ENCODE measurements at places on chromosomes 7 and 10.

DNA sequence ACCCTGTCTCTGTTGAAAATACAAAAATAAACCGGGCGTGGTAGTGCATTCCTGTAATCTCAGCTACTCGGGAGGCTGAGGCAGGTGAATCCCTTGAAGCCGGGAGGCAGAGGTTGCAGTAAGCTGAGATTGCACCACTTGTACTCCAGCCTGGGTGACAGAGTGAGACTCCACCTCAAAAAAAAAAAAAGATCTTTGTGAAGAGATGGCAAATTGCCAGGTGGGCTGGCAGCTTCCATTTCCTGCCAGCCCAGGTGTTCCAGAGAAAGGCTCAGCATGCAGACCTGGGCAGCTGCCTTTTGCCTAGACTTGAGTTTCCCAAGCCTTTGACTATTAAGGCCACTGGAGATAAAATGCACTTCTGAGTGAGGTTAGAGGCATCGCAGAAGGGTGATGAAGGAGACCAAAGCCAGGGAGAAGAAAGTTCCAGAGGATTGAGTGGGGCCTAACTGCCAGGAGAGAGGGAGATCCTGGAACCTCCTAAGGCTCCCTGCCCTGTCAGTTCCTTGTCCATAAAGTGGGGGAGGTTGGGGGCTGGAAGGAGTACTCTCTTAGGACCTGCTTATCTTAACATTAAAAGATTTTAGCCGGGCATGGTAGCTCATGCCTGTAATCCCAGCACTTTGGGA is 10.0 kb upstream of the DDIT4 start:
- no peak for DNase-seq

- DNase-seq: no peak
Measured at GRCh38 chr10:124738441-124738840, 5.7 kb downstream of the FAM53B start.

- DNase-seq: no peak
Measured at GRCh38 chr7:7681191-7681935, 37.0 kb downstream of the RPA3 start.

DNA sequence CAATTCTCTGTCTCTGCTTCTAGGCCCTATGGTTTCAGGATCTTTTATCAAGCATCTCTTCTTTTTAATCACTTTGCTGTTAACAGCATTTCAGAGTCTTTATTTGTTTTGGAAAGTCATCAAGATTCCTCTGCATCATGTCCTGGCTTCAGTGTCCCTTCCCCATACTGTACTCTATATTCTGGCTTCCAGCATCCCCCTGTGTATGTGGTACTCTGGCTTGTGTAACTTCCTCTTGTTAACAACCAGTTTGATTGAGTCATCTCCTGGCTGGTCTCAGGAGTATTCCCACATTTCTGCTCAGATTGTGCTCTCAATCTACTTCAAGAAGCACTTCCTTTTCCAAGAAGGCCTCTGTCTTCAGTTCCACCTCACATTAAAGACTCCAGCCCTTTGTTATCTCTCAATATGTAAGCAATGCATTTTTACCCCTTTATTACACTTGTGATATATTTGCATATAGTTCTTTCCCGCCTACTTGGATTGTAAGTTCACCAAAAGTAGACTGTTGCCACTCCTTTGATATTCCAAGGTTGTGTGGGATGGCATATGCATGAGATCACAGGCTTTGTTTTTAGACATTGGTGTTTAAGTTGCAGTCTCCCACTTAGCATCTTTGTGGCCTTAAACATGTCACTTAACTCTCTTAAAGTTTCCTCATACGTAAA is 15.1 kb upstream of the ATE1 start:
- no peak for DNase-seq

- DNase-seq: no peak
Measured at GRCh38 chr7:116966601-116967000, 13.3 kb downstream of the ST7 start.

GRCh38 chr7:125122173-125122572 is 192.5 kb upstream of the POT1 start:
- DNase-seq: no peak

DNA sequence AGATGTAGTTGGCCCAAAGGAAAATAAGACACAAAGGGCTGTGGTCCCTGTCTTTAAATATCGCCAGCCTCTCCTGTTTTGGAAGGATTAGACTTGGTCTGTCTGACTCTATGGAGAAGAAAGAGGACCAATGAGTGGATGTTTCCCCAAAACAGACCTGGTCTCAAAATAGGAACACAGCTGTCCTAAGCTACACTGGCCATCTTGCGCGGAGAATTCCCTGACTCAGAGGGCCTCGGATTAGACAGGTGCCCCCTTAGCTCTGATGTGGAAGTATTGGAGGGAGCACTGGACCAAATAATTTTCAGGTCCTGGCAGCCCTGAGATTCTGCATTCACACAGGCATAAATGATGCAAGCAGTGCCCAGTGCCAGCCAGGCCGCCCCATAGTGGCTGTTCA is 56.1 kb downstream of the CHST15 start:
- DNase-seq: no peak

DNA sequence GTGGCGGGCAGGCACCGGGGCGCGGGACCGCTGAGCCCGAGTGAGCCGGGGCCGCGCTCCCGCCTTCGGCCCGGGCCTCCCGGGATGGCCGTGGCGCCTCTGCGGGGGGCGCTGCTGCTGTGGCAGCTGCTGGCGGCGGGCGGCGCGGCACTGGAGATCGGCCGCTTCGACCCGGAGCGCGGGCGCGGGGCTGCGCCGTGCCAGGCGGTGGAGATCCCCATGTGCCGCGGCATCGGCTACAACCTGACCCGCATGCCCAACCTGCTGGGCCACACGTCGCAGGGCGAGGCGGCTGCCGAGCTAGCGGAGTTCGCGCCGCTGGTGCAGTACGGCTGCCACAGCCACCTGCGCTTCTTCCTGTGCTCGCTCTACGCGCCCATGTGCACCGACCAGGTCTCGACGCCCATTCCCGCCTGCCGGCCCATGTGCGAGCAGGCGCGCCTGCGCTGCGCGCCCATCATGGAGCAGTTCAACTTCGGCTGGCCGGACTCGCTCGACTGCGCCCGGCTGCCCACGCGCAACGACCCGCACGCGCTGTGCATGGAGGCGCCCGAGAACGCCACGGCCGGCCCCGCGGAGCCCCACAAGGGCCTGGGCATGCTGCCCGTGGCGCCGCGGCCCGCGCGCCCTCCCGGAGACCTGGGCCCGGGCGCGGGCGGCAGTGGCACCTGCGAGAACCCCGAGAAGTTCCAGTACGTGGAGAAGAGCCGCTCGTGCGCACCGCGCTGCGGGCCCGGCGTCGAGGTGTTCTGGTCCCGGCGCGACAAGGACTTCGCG is 534 bp downstream of the FZD9 start:
- DNase-seq: no peak

- no peak for DNase-seq
Measured at GRCh38 chr7:55377162-55377817, 12.2 kb downstream of the LANCL2 start.

DNA sequence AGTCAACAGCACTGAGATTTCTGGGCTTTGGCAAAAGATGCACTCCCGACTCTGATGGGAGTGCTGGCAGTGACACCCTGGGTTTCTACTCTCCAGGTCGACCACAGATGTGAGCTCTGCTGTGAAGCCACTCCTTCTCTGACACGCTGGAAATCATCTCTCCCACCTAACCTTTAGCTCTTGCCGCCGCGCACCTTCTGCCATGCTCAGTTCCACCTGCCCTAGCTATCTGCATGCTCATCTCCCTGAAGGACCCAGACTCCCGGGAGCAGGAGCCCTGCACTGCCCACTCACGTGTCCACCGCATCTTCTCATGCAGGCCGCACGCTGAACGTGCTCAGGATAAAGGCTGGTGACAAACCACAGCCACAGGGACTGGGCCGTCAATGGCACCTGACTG is 174.8 kb downstream of the TNS3 start:
- no peak for DNase-seq

- no peak for DNase-seq
Measured at GRCh38 chr10:43913676-43914235, 265.1 kb upstream of the ZNF32 start.

- DNase-seq: no peak
Measured at GRCh38 chr7:131238347-131238931, 89.2 kb upstream of the MKLN1 start.

GRCh38 chr10:49651039-49651835 is 28.2 kb upstream of the C10orf53 start:
- no peak for DNase-seq

DNA sequence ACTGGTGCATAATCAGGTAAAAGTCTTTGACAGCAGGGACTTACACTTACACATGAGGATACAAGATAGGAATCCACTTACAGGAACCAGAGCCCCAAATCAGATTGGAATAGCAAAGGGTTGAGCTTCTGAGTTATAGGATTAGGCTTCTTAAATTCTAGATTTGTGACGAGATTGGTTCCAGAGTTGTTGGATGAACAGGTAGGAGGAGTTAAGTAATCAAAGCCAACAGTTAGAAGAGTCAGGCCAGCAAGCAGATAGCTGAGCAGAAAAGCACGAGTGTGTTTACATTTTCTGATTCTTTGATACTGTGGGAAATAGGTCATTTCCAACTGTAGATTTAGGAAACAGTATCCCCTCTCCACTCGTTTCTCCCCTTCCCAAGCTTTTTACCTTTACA is 167.0 kb downstream of the MDFIC start:
- no peak for DNase-seq

DNA sequence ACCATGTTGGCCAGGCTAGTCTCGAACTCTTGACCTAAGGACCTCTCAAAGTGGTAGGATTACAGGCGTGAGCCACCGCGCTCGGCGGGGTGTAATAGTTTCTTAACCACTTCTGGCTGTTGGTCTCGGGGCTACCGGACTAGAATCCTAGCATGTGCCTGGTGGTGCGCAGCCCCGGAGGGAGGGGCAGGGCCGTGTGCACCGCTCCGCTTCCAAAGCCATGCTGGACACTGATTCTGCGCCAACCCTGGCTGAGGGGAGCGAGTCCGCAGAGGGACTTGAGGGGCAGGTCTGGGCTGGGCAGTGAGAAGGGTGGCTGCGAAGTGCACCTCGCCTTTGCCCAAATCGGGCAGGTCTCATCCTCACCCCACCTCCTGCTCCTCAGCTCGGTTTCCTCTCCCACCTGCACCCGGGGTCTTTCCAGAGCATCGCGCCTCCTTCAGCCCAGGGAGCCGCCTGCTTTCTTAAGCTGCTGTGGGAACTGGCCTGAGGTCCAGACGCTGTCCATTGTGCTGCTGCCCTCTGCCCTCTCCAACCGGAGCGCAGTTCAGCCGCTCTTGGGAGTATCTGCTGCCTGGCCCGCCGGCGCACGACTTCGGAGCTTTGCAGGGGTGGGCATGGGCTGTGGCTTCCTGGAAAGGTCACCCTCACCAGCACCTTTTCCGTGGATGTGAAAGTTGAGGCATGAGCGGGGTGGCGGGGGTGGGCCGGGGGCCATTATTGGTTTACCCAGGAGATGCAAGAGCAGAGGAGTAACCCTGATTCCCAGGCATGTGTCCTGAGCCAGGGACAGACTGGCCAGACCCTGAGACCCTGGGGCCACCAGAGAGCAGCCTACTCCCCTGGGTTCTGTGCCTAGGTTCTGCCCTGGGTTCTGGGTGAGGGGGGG is 422.6 kb upstream of the NUPR2 start:
- DNase-seq: no peak

DNA sequence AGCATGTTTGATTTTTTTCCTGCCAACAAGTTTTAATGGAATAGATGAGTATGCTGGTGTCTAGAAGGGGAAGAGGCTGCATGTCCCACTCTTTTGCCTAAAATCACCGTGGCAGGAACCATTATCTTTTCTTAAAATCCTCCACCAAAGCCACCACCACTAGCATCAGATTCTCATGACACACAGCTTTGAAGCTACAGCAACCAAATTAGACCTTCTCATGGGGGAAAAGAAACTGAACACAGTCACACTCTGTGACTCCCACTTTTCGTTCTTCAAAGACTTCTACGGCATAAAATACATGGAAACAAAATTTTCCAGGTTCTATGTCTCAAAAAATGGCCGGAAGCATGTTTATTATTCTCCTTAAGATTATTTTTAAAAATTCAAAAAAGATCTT is 81.8 kb downstream of the SGMS1 start:
- DNase-seq: no peak

- DNase-seq: no peak
Measured at GRCh38 chr10:72074574-72075375, 13.6 kb downstream of the SPOCK2 start.

DNA sequence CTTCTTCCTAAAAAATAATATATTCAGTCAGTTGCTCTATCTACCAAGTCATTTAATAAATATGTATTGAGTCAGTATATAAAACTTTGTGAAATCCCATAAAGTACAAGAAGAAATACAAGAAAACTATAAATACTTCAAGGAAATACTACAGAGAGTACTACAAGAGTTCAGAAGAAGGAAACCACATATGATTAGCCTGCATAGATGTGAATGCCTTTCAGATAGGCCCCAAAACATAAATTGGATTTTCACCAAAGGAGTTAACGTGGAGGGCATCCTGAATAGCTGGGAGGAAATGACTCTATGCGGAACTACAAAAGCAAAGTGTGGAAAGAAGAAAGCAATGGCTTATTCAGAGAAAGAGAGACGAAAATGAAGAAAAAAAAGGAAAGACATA is 120.1 kb downstream of the LRRN3 start:
- DNase-seq: no peak

DNA sequence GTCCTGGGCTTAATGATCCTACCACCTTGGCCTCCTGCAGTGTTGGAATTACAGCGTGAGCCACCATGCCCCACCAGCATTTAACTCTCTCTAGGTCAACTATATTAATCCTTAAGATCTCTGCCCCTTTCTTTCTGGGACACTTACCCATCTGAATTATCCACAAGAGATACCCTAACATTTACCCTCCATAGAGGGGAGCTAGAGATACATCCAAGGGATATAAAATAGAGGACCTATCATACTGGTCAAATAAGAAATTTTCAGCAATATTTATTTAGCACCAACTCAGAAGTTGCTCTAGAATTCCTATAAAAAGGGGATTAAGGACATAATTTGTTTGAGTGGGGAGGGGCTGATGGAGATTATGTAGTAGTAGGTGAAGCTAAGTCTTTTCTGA is 96.5 kb downstream of the OTUD1 start:
- no peak for DNase-seq

- DNase-seq: no peak
Measured at GRCh38 chr10:60778971-60779796, 906 bp downstream of the CDK1 start.

- DNase-seq: no peak
Measured at GRCh38 chr7:159057647-159058046, 87.0 kb downstream of the VIPR2 start.

- no peak for DNase-seq
Measured at GRCh38 chr10:6171881-6172695, 30.6 kb upstream of the PFKFB3 start.

GRCh38 chr10:101310529-101311184 is 43.3 kb upstream of the BTRC start:
- no peak for DNase-seq

GRCh38 chr7:139897422-139898090 is 68.5 kb downstream of the TBXAS1 start:
- DNase-seq: no peak

- no peak for DNase-seq
Measured at GRCh38 chr10:104322416-104322782, 15.9 kb downstream of the ITPRIP start.

- DNase-seq: no peak
Measured at GRCh38 chr10:25701652-25702051, 232.4 kb upstream of the MYO3A start.

Data from hypothalamus (tissue), 51 donors.